Activated T-cell treated with anti-CD3 and anti-CD28 coated beads for 48 hours (primary cell): ENCODE measurements at places on chromosomes 2 and 18.

- peak; percentile 25 for DNase-seq
Measured at GRCh38 chr2:238513346-238513745, 86.6 kb downstream of the ASB1 start.

DNA sequence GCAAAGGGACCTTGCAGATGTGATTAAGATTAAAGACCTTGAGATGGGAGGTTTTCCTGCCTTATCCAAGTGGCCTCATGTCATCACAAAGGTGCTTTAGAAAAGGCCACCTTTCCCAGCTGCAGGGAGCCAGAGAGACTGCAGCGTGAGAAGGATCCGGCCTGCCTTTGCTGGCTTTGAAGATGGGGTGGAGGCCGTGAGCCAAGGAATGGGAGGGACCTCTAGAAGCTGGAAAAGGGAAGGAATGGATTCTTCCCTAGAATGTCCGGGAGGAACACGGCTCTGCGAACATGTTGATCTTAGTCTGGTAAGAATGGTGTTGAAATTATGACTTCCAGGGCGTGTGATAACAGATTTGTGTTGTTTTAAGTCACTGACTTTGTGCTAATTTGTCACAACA, 39.9 kb upstream of the CREG2 start:
- no peak for DNase-seq

- DNase-seq: no peak
Measured at GRCh38 chr2:217797661-217798069, 205.1 kb downstream of the TNS1 start.

GRCh38 chr2:168210895-168211570, 36.4 kb downstream of the STK39 start:
- DNase-seq: no peak

- DNase-seq: no peak
Measured at GRCh38 chr2:70258532-70258875, 567 bp downstream of the PCYOX1 start.

DNA sequence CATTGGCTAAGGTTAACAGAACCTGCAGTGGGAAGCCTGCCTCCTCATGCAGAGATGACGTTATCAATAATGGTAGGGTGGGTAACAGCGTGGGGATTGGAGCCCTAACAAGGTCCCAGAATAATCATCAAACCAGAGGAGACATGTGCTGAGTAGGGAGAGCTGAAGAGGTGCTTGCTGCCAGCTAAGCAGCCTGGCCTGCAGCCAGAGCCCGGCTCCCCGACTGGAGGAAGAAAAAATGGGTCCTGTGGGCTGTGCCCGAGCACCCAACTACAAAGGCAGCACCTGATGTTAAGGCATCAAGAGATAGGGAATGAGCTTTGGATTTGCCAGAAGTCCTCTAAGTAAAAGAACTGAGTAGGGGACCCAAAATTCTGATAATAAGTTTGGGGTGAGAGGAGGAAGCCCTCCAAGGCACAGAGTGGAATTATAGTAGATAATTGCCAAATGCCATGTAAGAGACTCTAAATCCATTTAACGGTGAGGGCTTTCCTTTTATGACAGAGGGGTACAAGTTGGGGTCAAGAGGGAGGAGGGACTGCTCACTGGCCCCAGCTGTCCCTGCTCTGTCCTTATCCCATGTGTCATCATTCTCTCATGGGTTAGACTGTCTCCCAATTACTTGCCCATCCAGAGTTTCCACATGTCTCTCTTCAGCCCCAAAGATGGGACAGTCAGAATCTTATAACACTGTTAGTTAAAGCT, 156.1 kb downstream of the ANTXR1 start:
- no peak for DNase-seq
